ENCODE measurements at places on chromosomes 12 and 14. TPM values are rescaled to one million over a fixed set of nuclear protein-coding genes. Genes with fewer than 3 reads are reported as not detected.

The RILPL2 gene
- 8.1 TPM for total RNA-seq

The SLC6A12 gene
- total RNA-seq = not detected

The AKAP5 gene
- 1.2 TPM for total RNA-seq

The KRT6C gene
- total RNA-seq = not detected

The TMTC2 gene
- 4.3 TPM for total RNA-seq

The MAP3K9 gene
- total RNA-seq = 2.9 TPM

The POU6F1 gene
- total RNA-seq = 11.0 TPM

The DHRS2 gene
- total RNA-seq = not detected

The RASAL1 gene
- not detected for total RNA-seq

The CIROP gene
- not detected for total RNA-seq

The TCL1B gene
- total RNA-seq = not detected

The TSHR gene
- not detected for total RNA-seq

The OTUB2 gene
- 1.6 TPM for total RNA-seq

The GPR162 gene
- total RNA-seq = 3.2 TPM

The MIP gene
- total RNA-seq = not detected

The NRIP2 gene
- 0.29 TPM for total RNA-seq

The ASCL4 gene
- not detected for total RNA-seq

The TMEM30B gene
- not detected for total RNA-seq

The ADCY4 gene
- total RNA-seq = not detected

The RIPK3 gene
- not detected for total RNA-seq

The NXPH4 gene
- 0.71 TPM for total RNA-seq

The ANKRD33 gene
- not detected for total RNA-seq

The OASL gene
- total RNA-seq = 0.18 TPM

The HCAR3 gene
- total RNA-seq = not detected

The PPP4R4 gene
- not detected for total RNA-seq

The DENND5B gene
- 2.0 TPM for total RNA-seq

The CLEC4D gene
- not detected for total RNA-seq

The GPRC5D gene
- total RNA-seq = not detected

The GPR135 gene
- total RNA-seq = 0.29 TPM

The ACRBP gene
- total RNA-seq = 0.18 TPM

The NPFF gene
- not detected for total RNA-seq
